ENCODE measurements at places on chromosomes 12 and 14.

DNA sequence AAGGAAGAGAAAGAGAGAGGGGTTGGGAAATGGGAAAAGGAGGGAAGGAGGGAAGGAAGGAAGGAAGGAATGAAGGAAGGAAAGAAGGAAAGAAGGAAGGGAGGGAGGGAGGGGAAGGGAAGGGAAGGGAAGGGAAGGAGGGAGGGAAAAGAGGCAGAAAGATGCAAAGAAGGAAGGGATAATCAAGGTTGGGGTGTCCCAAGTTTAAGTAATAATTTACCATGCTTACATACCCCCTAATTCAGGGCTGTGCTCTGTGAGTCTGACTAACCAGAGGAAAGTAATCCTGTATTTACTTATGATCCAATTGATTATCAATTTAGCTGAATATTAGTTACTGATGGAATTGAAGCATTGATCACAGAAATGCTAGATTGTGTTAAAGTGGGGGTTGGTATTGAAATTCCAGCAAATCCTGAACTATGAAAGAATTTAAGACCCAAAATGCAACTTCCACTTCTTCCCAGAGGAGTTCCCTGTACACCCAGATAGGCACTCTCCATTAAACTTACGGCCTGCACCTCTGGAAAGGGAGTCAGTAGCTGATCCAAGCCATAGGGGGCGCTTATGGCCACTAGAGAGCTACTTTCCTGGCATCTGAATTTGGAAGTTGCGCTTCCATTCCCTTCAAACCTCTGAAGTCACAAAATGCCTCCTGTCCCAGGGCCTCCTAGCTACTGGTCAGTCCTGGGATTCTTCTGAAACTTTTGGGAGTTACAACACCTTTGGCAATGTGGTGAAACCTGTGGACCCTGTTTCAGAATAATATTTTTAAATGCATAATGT is 162.7 kb upstream of the PWP1 start:
- no peak for DNase-seq

DNA sequence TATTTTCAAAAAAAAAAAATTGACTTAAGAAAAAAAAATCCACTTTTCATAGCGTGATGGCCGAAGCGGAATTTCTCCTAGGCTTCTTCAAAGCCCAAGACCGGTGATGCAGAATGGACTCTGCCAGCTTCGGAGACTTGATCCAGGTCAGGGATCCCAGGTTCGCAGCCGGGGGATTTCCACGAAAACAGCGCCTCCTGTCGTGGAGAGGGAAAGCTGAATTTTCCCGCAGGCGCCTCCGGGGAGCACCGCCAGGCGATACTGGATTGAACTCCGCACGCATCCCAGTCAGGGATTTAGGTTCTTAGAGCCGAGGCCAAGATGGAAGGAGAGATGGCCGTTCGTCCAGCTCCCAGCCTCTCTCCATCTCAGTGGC is 2.1 kb downstream of the TTC6 start:
- DNase-seq, result no peak

DNA sequence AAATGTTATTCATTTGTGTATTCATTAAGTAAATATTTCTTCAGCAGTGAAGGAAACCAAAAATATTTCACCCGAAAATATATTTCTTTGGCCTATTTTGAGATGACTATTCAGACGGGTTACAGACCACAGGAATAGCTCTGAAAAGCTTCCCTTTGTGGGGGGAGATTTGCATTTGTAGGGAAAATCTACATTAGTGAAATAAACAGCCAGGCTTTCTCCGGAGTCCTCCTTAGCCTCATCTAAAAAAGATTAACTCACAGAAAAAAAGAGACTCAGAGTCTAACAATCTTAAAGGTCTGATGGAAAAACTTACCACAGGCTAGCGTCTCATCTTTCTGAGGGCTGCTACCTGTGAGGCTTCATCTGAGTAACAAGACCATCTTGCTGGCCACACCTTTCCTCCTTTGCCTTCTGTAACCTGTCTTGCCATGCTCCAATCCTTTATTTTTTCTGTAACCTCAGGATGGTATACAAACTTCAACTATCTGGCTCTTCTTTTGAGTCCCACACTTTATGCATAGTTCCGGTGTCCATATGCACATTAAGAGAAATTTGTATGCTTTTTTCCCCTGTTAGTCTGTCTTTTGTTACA is 100.7 kb downstream of the CNTN1 start:
- DNase-seq, result no peak

DNA sequence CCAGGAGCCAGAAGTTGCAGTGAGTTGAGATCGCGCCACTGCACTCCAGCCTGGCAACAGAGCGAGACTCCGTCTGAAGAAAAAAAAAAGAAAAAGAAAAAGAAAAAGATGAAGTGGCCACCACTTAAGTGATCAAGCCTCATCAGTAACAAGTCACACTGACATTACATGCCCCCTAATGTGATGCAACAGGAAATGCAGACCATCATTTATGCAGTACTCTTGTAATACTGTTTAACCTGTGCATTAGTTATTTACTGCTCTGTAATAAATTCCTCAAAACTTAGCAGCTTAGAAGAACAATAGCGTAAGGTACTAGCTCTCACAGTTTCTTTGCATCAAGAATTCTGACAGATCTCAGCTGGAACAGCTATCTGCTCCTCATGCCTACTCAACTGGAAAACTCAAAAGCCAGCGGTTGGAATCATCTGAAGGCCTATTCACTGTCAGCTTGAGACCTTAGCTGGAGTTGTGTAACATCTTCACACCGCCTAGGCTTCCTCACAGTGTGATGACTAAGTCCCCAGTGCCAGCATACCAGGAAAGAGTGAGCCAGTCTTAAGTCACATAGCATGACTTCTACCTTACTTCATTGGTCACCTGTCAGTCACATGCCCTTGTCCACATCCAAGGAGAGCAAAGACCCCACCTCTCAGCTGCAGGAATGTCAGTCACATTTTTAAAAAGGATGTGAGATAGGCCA is 31.5 kb downstream of the EPS8 start:
- DNase-seq, result no peak

DNA sequence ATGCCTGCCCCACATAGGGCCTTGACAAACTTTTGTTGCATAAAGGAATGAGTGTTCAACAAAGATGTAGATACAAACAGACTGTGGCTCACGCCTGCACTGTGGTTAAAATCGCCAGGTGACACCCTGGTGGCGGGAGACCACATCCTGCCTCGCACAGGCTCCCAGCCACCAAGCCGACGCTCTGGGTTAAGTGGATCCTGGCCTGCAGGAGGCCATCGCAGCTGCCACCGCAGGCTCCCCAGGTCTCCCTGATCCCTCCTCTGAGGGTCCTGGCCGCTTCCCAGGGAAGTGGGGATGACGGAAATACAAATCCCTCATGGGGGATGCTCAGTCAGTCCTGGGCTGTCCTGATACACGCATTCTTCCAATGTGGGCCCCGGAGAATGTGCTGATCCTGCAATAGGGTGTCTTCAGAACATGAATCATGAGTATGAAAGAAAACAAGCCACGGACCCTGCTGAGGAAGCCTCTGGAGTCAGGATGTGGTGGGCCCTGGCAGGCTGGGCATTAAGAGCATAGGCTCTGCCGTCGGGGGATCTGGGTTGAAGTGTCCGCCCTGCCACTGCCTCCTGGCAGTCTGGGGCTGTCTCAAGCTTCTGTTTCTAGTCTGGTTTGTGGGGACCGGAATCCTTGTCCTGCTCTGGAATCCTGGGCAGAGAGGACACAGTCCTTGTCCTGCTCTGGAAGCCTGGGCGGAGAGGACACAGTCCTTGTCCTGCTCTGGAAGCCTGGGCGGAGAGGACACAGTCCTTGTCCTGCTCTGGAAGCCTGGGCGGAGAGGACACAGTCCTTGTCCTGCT is 53.5 kb upstream of the BEGAIN start:
- DNase-seq, result peak; percentile 66

- no peak for DNase-seq
Measured at GRCh38 chr12:102970780-102971179, 13.3 kb downstream of the ASCL1 start.

DNA sequence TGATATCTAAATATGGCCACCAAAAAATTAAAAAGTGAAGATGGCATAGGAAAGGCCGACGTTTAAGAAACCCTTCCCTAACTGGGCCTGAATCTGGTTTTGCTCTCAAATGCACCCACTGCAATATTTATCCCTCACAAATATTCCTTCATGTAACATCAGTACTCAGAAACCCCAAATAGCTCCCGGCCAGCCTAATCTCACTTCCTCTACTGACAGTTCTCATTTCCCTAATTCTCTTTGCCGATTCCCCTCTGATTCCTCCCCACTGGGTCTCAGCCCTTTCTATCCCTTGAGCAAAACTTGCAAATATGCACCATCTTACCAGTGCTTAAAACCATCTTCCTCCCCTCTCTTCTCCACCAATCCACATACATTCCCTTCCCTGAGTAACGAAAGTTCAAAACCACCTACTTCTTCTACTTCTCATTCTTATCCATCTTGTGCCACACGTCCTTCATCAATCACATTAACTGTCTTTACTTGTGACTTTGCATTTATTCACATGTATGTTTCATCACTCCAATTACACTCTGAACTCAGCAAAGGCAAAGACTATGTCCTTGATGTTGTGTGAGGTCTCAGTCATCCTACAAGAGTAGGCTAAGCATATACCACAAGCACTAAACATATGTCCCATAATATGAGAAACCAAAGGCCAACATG is 23.1 kb downstream of the KCNK10 start:
- DNase-seq, result no peak

DNA sequence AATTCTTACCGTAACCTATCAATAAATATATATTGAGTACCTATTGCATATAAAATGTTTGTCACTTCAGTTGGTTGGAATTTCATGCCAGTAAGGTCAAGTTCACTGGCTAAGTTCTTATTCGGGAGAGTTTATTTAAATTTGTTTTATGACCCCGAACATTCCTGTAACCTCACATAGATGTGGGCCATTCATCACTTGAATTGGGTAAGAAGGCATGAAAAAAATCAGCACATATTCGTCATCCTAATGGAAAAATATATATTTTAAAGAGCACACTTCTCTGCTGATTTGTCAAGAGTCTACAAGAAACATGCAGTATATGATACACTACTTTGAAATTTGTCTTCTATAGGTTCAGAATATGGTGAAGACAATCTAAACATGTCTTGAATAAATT is 263.4 kb downstream of the CCDC91 start:
- no peak for DNase-seq

DNA sequence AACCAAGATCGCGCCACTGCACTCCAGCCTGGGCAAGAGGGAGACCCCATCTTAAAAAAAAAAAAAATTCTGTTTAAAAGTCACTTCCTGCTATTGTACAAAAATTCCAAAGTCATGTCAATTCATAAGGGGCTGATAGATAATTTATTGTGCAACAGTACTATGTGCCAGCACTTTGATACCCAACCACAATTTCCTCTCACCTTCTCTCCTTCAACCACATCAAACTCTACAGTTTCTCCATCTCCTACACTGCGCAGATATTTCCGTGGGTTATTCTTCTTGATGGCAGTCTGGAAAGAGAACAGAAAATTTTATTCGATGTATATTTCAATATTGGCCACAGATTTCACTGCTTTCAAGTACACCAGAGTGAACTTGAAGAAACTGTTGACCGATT is 7.6 kb downstream of the YBX3 start:
- DNase-seq, result no peak
